ENCODE measurements at places on chromosomes 5 and 9. TPM values are rescaled to one million over a fixed set of nuclear protein-coding genes. Genes with fewer than 3 reads are reported as not detected.

KIF4B gene
- not detected for total RNA-seq

IGFBPL1 gene
- not detected for total RNA-seq

PCDHB3 gene
- total RNA-seq, result 0.34 TPM

C7 gene
- 11,125 TPM for total RNA-seq

PLPP1 gene
- 187 TPM for total RNA-seq

PTGR1 gene
- total RNA-seq, result 111 TPM

CDC20B gene
- not detected for total RNA-seq

CSF2 gene
- not detected for total RNA-seq

Measured in cardiac ventricle fibroblast (primary cell).